ENCODE measurements at places on chromosomes 11 and 22.

DNA sequence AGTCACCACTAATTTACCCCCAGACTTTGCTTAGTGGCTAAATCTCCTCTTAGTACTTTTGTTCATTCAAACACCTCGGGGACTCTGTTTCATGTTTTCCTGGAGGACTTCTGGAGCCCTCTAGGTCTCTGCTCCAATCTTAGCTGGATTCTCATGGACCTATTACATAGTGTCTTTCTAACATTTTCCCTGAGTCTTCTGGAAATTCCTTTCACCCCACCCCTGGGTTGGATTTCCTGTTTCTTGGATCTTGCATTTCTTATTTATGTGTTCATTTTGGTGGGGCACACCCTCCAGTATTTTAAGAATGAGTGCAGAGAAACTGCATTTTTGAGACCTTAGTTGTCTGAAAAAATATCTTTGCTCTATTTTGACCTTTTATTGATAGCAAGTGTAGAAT, 220.1 kb downstream of the BLID start:
- DNase-seq = no peak

GRCh38 chr22:46533070-46533833, 4.2 kb downstream of the CELSR1 start:
- DNase-seq = no peak

DNA sequence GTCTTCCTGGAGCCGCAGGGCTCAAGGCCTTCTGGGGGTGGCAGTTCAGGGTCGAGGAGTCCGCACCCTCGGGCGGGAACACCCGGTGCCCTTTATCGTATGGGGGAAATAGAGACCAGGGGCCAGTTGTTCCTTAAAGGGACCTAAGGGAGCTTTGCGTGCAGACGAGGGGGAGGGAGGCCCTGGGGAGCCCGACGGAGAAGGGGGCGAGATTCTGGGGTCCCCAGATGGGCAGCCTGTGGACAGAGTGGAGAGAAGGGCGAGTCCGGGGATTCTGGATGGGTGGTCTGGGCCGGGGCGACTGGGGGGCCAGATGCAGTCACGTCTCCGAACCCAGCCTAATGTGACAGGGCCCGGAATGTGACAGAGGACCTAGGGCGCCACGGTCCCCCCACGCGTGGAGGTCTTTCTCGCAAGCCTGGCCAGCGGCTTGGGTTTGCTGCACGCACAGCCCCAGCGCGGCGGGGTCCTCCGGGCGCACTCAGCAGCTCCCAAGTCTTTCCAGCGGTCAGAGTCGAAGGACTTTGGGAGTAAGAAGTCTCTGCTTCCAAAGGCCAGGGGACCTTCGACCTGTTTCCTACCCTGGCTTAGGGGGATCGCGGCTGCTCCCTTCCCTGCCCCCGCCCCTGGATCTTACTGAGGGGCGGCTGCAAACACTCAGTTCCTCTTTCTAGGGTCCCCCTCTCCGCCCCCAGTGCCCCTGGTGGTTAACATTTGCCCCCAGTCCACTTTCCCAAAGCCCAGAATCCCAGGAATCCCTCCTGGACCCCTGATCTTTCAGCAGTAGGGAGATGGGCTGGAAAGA, 547 bp downstream of the TUBA8 start:
- no peak for DNase-seq

DNA sequence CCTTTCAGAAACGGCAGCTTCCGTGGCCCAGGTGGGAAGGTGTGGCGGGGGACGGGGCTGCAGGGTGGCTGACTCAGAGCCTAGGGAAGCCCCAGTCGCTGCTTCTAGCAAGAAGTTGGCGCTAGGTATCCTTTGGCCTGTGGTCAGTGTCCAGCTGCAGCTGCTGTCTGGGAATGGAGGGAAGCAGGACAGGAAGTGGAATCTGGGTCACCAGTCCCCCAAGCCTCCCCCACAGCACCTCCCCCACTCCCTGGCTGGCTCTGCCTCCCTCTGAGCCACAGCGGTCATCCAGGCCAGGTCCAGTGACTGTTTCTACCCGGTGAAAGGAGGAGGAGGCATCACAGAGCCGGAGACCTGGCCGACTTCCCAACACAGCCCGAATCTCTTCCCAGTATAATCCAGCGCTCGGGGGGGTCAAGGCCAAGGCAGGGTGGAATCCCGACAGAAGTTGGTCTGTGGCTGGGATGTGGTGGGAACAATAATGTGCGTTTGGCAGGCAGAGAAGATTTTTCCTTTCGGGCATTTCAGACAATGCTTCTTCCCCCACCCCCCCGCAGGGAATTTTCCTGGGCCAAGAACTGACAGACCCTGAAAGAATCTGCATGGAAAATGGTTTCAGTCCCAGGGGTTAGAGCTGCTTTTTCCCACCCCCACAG, 45.1 kb downstream of the C11orf96 start:
- DNase-seq = no peak

- DNase-seq = no peak
Observed at GRCh38 chr11:16291729-16292128, 64.6 kb downstream of the SOX6 start.
